ENCODE measurements at places on chromosomes 4 and X. TPM values are rescaled to one million over a fixed set of nuclear protein-coding genes. Genes with fewer than 3 reads are reported as not detected.

SYTL5 gene
- 0.11 TPM for polyA plus RNA-seq

TXK gene
- 0.48 TPM for polyA plus RNA-seq

KLHL4 gene
- 11.6 TPM for polyA plus RNA-seq

RRH gene
- 0.28 TPM for polyA plus RNA-seq

ANXA10 gene
- not detected for polyA plus RNA-seq

COMMD8 gene
- 16.1 TPM for polyA plus RNA-seq

HHIP gene
- 3.9 TPM for polyA plus RNA-seq

TAF1 gene
- 25.0 TPM for polyA plus RNA-seq

DCAF12L2 gene
- polyA plus RNA-seq, result 11.0 TPM

PTCHD1 gene
- 0.95 TPM for polyA plus RNA-seq

SERPINA7 gene
- polyA plus RNA-seq, result not detected

CT45A5 gene
- 0.89 TPM for polyA plus RNA-seq

PLXNB3 gene
- 2.3 TPM for polyA plus RNA-seq

RBBP7 gene
- polyA plus RNA-seq, result 165 TPM

PROM1 gene
- 56.0 TPM for polyA plus RNA-seq

EVC2 gene
- 4.3 TPM for polyA plus RNA-seq

SERTM2 gene
- 0.28 TPM for polyA plus RNA-seq

CT55 gene
- 0.42 TPM for polyA plus RNA-seq

IBSP gene
- polyA plus RNA-seq, result not detected

SOD3 gene
- polyA plus RNA-seq, result 27.4 TPM

FGF13 gene
- polyA plus RNA-seq, result 81.2 TPM

OR13H1 gene
- polyA plus RNA-seq, result not detected

FAM236D gene
- polyA plus RNA-seq, result not detected

NDNF gene
- 6.7 TPM for polyA plus RNA-seq

NUDT11 gene
- polyA plus RNA-seq, result 3.8 TPM

RBMXL3 gene
- not detected for polyA plus RNA-seq

GAGE12H gene
- polyA plus RNA-seq, result not detected

MAGEB10 gene
- not detected for polyA plus RNA-seq

ARX gene
- polyA plus RNA-seq, result 5.7 TPM

CPE gene
- polyA plus RNA-seq, result 60.6 TPM

SPANXA1 gene
- not detected for polyA plus RNA-seq

NSUN7 gene
- polyA plus RNA-seq, result 1.8 TPM

COL25A1 gene
- 9.5 TPM for polyA plus RNA-seq

GAB1 gene
- polyA plus RNA-seq, result 26.4 TPM

MAGEC2 gene
- not detected for polyA plus RNA-seq

TMPRSS11F gene
- 0.06 TPM for polyA plus RNA-seq

CCNI gene
- 239 TPM for polyA plus RNA-seq

PNMA5 gene
- polyA plus RNA-seq, result not detected

P2RY4 gene
- polyA plus RNA-seq, result 0.25 TPM

SH3RF1 gene
- 19.6 TPM for polyA plus RNA-seq

MBNL3 gene
- 10.6 TPM for polyA plus RNA-seq

RNF212 gene
- polyA plus RNA-seq, result 1.7 TPM
